ENCODE measurements at places on chromosomes 11 and 22. TPM values are rescaled to one million over a fixed set of nuclear protein-coding genes. Genes with fewer than 3 reads are reported as not detected.
A peak's percentile ranks its signal among the peaks of the same experiment; 100 is the strongest.

DNA sequence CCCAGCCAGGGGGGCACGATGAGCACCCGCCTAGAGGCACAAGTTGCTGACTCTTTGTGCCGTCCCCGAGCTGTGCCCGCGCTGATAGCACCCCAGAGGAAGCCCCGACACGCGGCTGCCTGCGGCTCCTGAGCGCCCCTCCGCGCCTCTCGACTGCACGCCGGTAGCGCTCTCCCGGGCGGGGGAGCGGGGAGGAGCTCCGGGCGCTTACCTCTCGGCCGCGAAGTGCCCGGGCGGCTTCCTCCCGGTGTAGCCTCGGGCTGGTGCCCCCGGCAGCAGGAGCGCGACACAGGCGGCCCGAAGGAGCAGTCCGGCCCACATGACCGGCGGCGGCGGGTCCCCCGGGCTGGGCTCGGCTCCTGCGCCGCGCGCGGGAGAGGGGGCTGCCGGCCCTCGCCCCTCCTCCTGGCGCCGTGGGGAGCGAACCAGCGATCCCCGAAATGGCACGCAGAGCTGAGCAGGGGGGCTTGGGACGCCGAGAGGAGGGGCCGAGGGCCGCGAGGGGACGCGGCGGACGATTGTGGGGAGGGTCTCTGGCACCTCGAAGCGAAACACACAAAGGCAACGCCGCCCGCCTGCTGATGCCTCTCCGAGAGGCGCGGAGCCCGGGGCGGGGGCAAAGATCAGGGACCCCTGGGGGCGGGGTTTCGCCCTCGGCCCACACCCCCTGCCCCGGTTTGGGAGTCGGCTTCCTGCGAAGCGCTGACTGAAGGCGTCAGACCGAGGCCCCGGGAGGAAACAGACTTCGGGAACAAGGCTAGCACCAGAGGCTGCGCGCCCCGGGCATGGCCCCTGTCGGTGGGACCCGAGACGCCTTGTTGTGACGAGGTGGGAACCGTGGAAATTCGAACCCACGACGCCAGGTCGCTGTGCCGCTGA, at the start of gene VWCE:
Gene VWCE, minus strand, starts transcription at position 600 of the 879 bp plus-strand sequence. Its CDS starts 279 bp downstream, at position 321.
- H3K27ac ChIP-seq, result no peak within 1 kb of the TSS
- peaks cover 20% of the 10 kb centered on the region for H3K27me3 ChIP-seq
- H3K4me3 ChIP-seq, result peak within 1 kb of the TSS; percentile 74
- peaks cover 17% of the 10 kb centered on the region for H3K36me3 ChIP-seq

GRCh38 chr22:20298803-20299745, 20.8 kb downstream of the DGCR6L start:
- H3K4me1 ChIP-seq, result peaks cover 11% of the 10 kb centered on the region
- H3K4me3 ChIP-seq, result peak overlapping the region; percentile 66
- H3K27ac ChIP-seq, result no peak overlapping the region

- peaks cover 21% of the 10 kb centered on the region for H3K4me1 ChIP-seq
- no peak for DNase-seq
- H3K27me3 ChIP-seq, result no peaks in the 10 kb centered on the region
- no peaks in the 10 kb centered on the region for H3K36me3 ChIP-seq
Measured at GRCh38 chr11:61609000-61609979, 28.4 kb upstream of the SYT7 start.

DNA sequence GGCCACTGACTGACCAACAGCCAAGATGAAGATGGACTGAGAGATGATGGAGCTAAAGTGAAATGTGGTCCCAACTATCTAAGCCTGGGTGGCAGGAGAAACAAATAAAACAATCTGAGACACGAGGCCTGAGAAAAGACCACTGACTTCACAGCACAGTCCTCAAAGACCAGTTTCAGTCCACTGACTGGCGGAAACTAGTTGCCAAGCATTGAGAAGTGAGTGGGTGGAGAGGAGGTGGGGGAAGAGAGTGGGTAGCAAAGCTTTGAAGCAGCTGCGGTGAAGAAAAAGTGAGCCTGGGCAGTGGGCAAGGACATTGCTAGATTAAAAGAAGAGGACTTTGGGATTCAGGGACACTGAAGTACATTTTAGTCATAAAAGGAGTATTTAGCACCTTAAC, 1.9 kb downstream of the MS4A1 start:
- peaks cover 6% of the 10 kb centered on the region for H3K27me3 ChIP-seq
- H3K36me3 ChIP-seq, result no peaks in the 10 kb centered on the region
- DNase-seq, result no peak

- H3K27me3 ChIP-seq, result peaks cover 10% of the 10 kb centered on the region
- H3K27ac ChIP-seq, result peak overlapping the region; percentile 92
- no peak overlapping the region for H3K4me3 ChIP-seq
- no peak for DNase-seq
- peaks cover 33% of the 10 kb centered on the region for H3K4me1 ChIP-seq
Measured at GRCh38 chr11:128720522-128720985, 26.7 kb downstream of the FLI1 start.

DNA sequence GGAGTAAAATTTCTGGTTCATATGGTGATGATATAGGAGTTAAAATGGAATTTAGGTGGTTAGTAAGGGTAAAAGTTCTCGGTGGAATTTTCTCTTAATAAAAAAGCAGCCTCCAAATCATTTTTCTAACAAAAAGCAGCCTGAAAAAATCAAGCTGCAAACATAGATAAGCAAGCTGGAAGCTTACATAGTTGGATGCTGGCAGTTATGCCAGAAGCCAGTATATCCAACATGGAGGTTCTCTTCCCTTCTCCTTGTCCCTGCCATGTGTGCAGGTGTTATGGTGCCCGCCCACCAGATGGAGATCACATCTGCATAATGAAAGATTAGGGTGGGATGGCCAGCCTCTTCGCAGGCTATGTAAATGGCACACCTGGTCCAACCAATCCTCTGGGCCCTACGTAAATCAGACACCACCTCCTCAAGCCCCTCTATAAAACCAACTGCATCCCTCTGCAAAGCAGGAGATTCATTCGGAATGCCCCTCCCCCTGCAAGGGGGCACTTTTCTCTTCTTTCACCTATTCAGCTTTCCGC, 22.4 kb downstream of the PIWIL3 start:
- peaks cover 53% of the 10 kb centered on the region for H3K27me3 ChIP-seq
- H3K4me1 ChIP-seq, result no peaks in the 10 kb centered on the region
- no peak overlapping the region for H3K27ac ChIP-seq
- H3K4me3 ChIP-seq, result no peak overlapping the region
- no peaks in the 10 kb centered on the region for H3K36me3 ChIP-seq
- no peak for DNase-seq

Gene DEFB131B
- not detected for total RNA-seq

Gene MUC2
- 0.04 TPM for total RNA-seq

GRCh38 chr22:27988704-27989103, 69.6 kb upstream of the PITPNB start:
- H3K36me3 ChIP-seq, result peaks cover 35% of the 10 kb centered on the region
- no peaks in the 10 kb centered on the region for H3K27me3 ChIP-seq
- no peak overlapping the region for H3K4me3 ChIP-seq

Gene DRD4
- total RNA-seq, result 2.1 TPM

DNA sequence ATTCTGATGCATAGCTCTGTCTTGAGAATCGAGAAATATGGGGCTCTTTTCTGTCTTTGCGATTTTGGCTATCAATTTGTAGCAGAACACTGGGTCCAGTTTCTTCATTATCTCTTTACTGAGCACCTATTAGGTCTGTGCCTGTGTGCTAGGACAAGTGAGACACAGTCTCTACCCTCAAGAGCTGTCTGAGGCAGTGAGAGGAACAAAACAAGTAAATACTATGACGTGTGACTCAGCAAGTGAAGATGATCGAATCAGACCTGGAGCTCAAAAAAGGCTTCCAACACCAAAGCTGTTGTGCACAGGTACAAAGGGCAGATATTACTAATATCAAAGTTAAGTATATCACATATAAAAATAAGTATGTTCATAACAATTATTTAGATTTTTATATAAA, 52.4 kb downstream of the LGR4 start:
- H3K27ac ChIP-seq, result no peak overlapping the region
- DNase-seq, result no peak

Gene OR8G5
- not detected for total RNA-seq

- no peak overlapping the region for H3K27ac ChIP-seq
- peaks cover 42% of the 10 kb centered on the region for H3K4me1 ChIP-seq
- H3K36me3 ChIP-seq, result no peaks in the 10 kb centered on the region
- peak overlapping the region; percentile 26 for H3K4me3 ChIP-seq
- DNase-seq, result no peak
Measured at GRCh38 chr11:62921573-62922188, 518 bp upstream of the CHRM1 start.

GRCh38 chr11:45023065-45023365, 72.3 kb upstream of the TP53I11 start:
- no peak overlapping the region for H3K27ac ChIP-seq
- H3K4me3 ChIP-seq, result no peak overlapping the region
- H3K27me3 ChIP-seq, result no peaks in the 10 kb centered on the region
- DNase-seq, result no peak
- H3K4me1 ChIP-seq, result peaks cover 15% of the 10 kb centered on the region

Gene CARD18
- total RNA-seq, result not detected

Gene ADAMTS15
- total RNA-seq, result 9.4 TPM

DNA sequence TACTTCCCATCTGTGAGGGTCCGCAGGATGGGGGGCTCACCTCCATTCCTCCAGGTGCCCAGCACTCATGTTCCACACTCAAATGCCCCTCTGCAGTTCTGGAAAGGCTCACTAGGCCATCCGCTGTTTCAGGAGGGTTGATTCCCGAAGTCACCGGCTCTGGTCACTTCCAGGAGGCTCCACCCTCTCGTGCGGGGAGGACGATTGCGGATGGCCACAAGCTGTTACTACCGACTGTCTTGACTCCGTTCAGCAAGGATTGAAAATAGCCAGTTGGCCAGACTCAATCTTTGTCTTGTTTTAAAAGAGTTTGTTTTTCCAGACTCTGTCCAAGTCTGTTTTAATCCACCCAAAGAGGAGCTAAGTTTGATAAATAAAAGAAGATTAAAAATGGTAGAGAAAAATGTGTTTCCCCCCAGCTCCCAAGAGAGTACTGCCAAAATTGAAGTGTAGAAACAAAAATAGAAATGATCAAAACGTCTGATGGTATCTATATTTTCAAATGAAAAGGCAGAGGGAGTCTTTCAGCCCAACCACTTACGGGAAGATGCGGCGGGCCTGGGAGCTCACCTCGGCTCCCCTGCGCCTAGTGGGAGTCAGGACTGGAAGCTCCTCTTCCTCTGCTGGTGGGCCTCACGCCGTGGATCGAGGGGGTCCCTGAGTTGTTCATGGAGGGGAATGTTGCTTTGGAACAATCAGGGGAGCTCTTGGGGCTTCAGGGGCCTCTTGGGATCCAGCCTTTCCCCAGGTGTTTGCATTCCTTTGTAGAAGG, 1280.8 kb downstream of the BRD1 start:
- H3K27me3 ChIP-seq, result peaks cover 13% of the 10 kb centered on the region
- H3K4me3 ChIP-seq, result no peak overlapping the region
- no peaks in the 10 kb centered on the region for H3K36me3 ChIP-seq
- H3K4me1 ChIP-seq, result peaks cover 4% of the 10 kb centered on the region
- H3K27ac ChIP-seq, result no peak overlapping the region

DNA sequence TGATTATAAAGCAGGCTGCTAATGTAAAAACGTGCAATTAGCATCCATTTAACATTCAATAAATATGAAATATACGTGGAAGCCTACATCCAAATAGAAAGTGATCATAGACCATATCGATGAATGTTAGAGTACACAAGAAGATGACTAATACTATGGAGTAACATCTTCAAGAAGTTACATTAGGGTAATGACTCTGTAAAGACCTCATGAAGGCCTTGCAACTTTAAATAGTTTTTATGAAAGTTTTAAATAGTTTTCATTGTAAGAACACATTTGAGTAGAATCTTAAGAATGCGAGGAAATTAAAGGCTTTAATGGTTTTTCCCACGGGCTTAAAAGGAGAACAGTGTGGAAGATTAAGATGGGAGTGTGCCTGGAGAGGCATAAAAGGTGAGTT, 1.4 kb downstream of the TRIM34 start:
- no peak for DNase-seq
- no peak overlapping the region for H3K27ac ChIP-seq
- peaks cover 6% of the 10 kb centered on the region for H3K36me3 ChIP-seq
- H3K4me3 ChIP-seq, result peak overlapping the region; percentile 33

DNA sequence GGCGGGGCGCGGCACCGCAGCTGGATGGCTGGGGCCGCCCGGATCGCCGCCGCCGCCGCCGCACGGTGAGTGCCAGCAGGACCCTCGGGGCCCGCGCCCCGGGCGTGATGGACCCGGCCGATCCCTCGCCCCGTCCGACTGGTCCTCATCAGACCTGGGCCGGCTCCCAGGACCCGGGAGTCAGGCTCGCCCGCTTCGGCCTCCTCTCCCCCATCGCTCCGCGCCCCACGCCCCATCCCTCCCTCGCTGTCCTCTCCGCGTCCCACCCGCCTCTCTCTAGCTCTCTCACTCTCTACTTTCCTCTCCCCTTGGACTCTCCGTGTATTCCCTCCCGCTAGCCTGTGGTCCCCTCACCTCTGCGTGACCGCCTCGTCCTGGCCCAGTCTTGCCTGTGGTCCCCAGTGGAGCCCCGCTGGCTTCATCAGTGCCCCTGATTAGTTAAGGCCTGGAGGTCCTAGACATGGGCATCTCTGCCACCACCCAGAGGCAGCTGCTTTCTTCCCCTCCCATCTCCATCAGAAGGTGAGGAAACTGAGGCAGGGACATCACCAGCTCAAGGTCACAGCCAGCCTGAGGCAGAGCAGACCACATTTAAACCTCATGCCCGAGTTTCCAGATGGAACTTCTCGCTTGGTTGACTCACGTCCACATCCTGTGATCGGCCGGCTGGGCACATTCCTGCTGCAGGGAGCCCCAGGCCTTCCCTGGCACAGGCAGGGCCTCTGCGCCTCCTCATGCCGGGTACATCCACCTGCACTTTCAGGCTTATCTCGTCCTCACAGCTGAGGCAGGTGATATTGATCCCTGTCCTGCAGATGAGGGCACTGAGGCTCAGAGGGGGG, 429 bp downstream of the SLC39A13 start:
- no peaks in the 10 kb centered on the region for H3K27me3 ChIP-seq
- peaks cover 21% of the 10 kb centered on the region for H3K4me1 ChIP-seq
- DNase-seq, result no peak

Gene LDLRAD3
- 40.7 TPM for total RNA-seq

DNA sequence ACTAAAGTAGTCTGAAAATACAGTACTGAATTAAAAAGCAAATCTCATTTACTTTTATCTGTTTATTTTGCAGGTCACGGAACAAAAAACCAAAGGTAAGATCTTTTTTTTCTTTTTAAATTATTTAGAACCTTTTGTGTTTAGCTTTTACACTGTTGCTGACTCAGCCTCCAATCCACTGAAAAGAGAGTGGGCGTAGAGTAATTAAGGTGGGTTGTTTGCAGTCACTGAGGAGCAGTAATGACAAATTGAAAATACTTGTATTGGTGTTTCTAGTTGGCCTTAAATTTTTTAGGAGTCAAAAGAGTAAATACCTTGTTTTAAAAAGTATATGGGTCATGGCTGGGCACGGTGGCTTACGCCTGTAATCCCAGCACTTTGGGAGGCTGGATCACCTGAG, 73.4 kb downstream of the TNRC6B start:
- H3K36me3 ChIP-seq, result peaks cover 24% of the 10 kb centered on the region
- no peak overlapping the region for H3K27ac ChIP-seq
- peaks cover 9% of the 10 kb centered on the region for H3K4me1 ChIP-seq
- no peak for DNase-seq
- no peaks in the 10 kb centered on the region for H3K27me3 ChIP-seq

GRCh38 chr11:117442869-117443239, 115.2 kb downstream of the CEP164 start:
- peaks cover 18% of the 10 kb centered on the region for H3K4me1 ChIP-seq
- H3K27ac ChIP-seq, result no peak overlapping the region
- peaks cover 52% of the 10 kb centered on the region for H3K27me3 ChIP-seq
- DNase-seq, result no peak
- H3K36me3 ChIP-seq, result no peaks in the 10 kb centered on the region
- no peak overlapping the region for H3K4me3 ChIP-seq

Data from mesothelial cell of epicardium (in vitro differentiated cells).